ENCODE measurements at places on chromosomes 12 and 14.
A peak's percentile ranks its signal among the peaks of the same experiment; 100 is the strongest.

- no peak for DNase-seq
Observed at GRCh38 chr14:40436551-40436950, 1004.3 kb upstream of the FBXO33 start.

- DNase-seq, result no peak
Observed at GRCh38 chr14:35215110-35215813, 76.9 kb upstream of the PSMA6 start.

GRCh38 chr14:67335781-67336180 is 23.8 kb downstream of the ATP6V1D start:
- DNase-seq, result no peak

DNA sequence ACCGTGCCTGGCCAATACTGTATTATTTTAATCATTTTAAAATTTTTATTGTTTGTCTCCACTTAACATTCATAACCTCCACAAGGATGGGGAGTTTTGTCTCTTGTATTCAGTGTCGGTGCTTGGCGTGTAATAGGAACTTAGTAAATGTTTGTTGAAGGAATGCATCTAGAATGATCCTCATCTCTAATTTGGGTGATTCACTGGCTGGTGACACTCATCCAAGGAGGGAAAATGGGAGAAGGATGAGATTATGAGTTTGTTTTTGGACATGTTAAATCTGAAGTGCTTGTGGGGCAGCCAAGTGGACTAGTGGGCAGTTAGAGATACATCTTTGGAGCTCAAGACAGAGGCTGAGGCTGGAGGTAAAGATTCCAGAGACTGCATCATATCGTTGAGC is 5.1 kb downstream of the KLC1 start:
- DNase-seq, result no peak

- peak; percentile 52 for DNase-seq
Observed at GRCh38 chr14:92615451-92615850, 101.9 kb downstream of the RIN3 start.

DNA sequence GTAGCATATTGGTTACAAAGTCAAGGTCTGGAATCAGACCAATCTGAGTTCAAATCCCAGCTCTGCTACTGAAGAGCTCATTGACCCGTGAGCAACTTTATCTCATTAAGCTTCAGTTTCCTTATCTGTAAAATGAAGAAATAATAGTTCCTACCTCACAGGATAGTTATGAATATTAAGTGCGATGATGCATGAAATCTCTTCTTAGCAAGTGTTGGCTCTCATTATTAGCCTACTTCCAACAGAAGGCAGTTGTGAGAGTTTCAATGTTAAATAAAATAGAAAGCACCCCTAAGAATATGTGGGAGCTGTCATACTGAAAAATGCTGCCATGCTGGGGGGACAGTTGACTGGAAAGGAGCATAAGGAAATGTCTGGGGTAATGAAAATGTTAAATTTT is 39.0 kb upstream of the ITPR2 start:
- DNase-seq, result peak; percentile 50

DNA sequence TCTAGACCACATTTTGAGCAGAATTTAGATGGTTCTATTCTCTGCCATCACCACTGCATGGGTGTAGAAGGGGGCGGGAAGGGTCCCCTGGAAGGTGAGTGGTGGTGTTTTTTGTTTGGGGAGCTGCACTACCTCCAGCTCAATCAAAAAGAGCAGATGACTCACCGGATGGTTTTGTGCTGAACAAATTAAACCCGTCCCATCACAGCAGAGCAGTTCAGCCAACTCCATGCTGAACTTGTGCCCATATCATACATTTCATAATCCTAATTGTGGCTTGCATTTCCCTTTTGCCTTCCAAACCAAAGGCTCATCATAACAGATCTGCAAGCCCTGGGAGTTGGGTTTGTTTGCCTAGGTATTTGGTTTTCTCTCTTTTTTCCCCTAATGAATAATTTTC is 53.0 kb upstream of the RPH3A start:
- no peak for DNase-seq

DNA sequence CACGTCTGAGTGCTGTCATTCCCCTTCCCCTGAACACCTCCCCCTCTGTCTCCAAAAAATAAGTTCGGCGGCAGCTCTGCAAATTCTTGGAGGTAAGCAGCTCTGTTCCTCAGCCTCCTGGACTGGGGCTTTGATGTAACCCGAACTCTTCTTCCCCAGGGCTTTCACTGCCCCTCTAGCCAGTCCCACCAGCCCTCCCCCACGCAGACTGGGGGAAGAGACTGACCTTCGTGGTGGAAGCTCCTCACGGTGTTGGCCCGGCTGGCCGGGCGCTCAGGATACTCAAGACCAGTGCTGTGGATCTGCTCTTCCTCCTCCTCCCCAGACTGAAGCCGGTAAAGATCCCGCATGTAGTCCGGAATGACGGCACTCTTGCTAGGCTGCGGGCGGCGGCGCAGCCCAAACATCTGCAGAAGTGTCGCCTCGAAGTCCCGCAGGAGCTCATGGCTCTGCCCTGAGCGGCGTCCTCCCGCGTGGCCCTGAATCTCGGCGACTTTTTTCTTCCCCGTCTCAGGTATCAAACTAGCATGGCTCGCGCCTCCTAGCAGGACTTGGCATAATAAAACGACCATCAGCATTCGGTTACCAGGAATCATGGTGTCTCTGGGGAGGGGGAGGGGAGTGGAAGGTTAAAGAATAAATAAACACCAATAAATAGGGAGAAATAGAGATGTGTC is 4.9 kb downstream of the BMP4 start:
- DNase-seq, result no peak

- no peak for DNase-seq
Observed at GRCh38 chr12:57479043-57479375, 657 bp downstream of the ARHGAP9 start.

- DNase-seq, result no peak
Observed at GRCh38 chr12:121986489-121987245, 35.0 kb upstream of the BCL7A start.

DNA sequence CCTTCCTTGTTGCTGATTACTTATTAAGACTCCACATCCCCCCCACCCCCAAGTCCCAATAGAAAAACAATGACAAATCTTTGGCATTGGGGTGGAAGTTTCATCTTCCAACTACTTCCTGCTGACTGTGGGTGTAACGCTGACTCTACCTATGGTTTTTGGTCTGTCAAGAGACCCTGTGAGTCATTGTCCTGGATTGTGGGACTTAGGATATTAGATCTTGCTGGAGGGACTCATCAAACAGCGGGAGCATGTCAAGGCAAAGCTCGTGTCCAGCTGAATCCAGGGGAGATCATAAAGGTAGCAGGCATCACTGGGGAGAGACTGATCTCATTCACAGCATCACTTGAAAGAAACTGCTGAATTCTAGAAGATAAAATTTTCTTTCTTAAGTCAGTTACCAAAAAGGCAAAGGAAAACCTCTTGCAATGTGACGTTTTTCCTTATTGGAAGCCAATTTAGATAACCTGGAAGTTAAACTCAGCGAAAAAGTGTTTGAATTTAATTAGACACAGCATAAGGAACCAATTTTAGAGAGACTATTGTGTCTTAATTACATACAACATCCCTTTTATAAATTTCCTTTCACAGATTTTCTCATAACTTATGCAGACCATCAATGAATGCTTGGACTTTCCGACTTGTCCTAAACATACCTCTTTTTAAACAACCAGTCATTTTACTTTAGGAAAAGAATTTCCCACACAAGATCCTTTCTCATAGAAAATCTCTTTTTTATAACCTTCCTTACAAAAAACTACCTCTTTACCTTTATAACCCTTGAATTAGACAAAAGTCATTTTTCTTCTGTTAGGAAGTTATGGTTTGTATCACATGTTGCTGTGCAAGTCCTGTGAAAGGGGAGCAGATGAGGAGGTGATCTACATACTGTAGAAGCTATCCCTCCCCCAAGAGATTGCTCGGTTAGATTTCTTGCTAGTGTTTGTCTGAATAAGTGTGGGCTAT is 94.6 kb upstream of the SCAF11 start:
- DNase-seq, result no peak

DNA sequence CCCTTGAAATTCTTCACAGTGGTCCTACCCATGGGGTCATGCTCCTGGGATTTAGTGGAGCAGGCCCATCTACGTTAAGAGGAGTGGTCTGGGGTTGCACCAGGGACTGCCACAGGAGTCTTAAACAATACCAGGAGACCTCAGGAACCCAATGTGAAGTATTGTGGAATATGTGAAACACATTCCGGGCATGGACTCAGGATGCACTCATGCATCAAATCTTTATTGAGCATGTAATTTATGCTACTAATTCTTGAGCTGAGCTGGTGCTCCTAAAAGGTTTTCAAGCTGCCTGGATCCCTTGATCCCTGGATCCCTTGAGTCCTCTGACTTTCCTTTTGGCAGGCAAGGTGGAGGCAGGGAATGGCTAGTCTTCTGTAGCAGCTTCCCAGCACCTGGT is 8.8 kb downstream of the SERPINA10 start:
- DNase-seq, result no peak

DNA sequence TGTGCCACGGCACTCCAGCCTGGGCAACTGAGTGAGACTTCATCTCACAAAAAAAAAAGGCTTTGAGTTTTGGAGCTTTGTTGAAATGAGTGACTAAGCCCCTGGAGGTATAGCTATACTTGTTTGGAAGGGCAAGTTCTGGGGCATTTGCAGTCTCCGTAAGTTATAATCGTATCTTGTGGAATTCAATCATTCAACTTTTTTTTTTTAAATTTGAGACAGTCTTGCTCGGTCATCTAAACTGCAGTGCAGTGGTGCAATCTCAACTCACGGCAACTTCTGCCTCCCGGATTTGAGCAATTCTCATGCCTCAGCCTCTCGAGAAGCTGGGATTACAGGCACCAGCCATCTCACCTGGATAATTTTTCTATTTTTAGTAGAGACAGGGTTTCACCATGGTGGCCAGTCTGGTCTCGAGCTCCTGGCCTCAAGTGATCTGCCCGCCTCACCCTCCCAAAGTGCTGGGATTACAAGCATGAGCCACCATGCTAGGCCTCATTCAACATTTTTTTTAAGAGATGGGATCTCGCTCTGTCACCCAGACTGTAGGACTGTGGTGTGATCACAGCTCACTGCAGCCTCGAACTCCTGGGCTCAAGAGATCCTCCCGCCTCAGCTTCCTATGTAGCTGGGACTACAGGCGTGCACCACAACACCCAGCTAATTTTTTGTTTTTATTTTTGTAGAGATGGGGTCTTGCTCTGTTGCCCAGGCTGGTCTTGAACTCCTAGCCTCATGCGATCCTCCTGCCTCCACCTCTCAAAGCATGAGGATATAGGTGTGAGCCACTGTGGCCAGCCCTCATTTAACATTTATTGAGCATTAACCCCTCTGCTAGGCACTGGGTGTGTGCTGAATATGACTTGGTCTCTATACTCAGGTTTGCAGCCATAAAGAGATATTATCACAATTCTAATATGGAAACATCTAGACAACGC is 133.7 kb upstream of the MAP1LC3B2 start:
- no peak for DNase-seq

GRCh38 chr12:44184499-44185206 is 348.8 kb downstream of the TMEM117 start:
- peak; percentile 36 for DNase-seq

- DNase-seq, result no peak
Observed at GRCh38 chr14:74981833-74982232, 20.9 kb upstream of the EIF2B2 start.

GRCh38 chr12:27207615-27208413 is 36.3 kb upstream of the STK38L start:
- DNase-seq, result peak; percentile 78

- no peak for DNase-seq
Observed at GRCh38 chr12:70928071-70928470, 7.5 kb upstream of the PTPRR start.

DNA sequence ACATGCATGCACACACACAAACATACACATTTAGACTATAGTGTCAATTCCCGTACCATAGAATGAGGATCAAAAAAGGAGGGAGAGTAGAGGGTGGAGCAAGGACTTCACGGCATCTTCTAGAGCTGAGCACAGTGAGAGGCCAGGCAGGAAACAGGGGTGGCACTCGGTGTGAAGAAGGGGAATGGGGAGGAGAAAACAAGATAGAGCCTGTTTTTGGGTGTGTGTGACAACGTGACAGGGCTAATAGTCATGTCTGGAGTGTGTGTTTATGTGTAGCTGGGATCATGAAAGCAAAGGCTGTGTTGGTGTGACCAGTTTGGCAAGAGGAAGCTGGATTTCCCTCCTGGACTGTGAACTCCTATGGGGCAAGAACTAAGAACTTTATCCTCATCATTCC is 9.9 kb upstream of the ACVR1B start:
- no peak for DNase-seq

- DNase-seq, result no peak
Observed at GRCh38 chr12:85278598-85279448, 1.2 kb upstream of the ALX1 start.

DNA sequence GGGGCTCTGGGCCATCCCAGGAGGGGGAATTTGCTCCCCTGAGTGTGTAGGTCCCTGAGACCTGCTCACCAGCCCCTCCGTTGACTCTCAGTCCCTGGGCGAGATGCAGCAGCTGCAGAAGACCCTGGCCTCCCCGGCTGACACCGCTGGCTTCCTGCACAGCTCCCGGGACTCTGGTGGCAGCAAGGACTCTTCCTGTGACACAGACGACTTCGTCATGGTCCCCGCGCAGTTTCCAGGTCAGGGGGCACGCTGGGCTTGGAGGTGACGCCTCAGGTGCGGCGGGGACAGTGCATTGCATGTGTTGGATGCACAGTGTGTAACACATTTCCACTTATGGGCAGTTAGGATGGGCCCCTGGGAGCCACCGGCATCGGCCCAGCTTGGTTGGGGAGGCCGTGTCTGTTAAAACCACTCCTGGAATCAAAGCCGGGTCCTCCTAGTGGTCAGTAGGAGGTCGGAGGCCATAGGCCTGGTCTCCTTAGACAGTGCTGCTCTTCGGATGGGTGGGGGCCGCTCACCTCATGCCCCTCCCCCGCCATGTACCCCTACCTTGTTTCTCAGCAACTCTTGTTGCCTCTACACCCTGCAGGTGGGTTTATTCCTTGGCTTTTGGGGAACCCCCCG is 17.1 kb upstream of the PUS1 start:
- no peak for DNase-seq

- DNase-seq, result no peak
Observed at GRCh38 chr14:77926942-77927341, 127.0 kb downstream of the ADCK1 start.
